Breast epithelium (tissue), 4 donors: ENCODE measurements at places on chromosomes 1 and 21. TPM values are rescaled to one million over a fixed set of nuclear protein-coding genes. Genes with fewer than 3 reads are reported as not detected.

- DNase-seq: no peak
Observed at GRCh38 chr1:33524586-33524985, 52.1 kb downstream of the ZSCAN20 start.

GRCh38 chr1:181514298-181515290 is 31.3 kb downstream of the CACNA1E start:
- no peak for DNase-seq

- DNase-seq: no peak
Observed at GRCh38 chr1:85065550-85065949, 17.2 kb upstream of the MCOLN3 start.

- DNase-seq: no peak
Observed at GRCh38 chr21:43876605-43877004, 11.6 kb downstream of the AGPAT3 start.

DNA sequence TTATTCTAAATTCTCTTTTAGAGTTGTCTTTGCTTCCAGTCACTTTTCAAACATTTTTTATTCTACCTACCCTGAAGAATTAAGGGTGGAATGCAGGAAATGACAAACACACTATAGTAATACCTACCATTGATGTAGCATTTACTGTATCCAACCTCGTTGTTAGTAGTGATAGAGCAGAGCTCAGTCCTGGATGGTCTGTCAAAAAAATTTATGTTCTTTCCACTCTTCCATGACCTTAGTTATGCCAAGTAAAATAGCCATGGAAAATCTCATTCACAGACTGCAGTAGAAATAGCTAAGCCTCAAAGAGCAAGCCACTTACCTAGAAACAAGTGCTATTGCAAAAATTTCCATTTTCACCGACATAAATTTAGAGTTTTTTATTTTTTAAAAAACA is 74.6 kb downstream of the CRB1 start:
- DNase-seq: no peak

DNA sequence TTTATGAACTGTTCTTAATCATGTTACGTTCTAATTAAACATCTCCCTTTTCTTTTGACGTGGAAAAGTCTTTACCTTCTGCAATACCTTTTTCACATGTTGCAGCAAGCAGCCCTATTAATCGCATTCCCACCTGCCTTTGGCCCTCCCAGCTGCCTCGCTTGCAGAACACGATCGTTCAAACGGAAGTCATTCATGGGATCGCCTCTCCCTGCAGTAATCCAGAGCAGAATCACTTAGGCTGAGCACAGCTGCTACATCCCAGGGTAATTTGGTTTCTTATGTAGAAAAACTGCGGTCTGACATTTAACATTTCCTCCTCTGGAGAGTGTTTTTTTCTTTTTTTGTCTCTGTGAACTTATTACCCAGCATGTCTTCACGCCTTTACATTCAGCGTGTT is 206.3 kb downstream of the KIF26B start:
- DNase-seq: no peak

GRCh38 chr1:192703283-192704206 is 67.6 kb downstream of the RGS13 start:
- no peak for DNase-seq

- peak; percentile 53 for DNase-seq
Observed at GRCh38 chr1:172499636-172500141, 33.3 kb upstream of the SUCO start.

DNA sequence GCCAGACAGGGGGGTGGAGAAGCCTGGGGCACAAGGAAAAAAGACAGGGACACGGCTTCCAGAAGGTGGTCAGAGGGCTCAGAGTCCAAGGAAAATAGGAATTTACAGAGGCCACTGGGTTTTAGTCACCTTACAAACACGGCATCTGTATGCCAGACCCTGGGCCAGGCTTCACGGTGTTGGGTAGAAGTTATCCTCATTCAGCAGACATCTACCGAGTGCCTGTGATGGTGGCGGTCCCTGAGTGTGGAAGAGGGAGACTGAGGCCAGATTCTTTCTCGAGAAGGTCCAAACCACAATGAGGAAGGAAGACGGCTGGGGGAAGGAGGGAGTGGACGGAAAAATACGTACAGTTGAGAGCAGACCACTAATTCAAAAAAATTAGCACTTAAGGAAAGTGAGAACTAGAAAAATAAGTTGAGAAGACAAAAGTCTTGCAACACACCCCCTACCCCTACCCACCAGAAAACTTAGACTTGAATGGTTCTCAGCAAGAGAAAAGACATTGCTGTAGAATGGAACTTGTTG is 864 bp upstream of the BTG2 start:
- DNase-seq: no peak

DNA sequence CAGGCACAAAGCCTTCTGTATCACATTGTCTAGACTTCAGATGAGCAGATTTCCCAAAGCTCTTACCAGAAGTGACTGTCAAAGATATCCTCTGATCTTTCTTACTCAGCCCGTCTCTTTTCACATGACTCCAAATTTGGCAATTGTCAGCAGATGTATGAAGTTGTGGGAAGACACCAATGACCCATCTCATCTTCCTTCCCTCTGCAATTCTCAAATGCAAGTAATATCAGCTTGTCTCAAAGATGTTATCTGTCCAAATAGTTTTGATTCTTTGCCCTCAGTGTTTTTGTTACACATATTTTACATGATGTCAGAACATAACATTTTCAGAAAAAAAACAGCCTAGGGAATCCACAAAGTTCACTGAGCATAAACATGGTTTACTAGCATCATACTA is 45.1 kb upstream of the RGS2 start:
- no peak for DNase-seq

GRCh38 chr1:29249170-29249691 is 12.9 kb downstream of the PTPRU start:
- DNase-seq: no peak

GRCh38 chr21:45948576-45949141 is 32.9 kb upstream of the COL6A1 start:
- no peak for DNase-seq

- DNase-seq: no peak
Observed at GRCh38 chr1:10530756-10531495, 56.2 kb downstream of the PEX14 start.

DNA sequence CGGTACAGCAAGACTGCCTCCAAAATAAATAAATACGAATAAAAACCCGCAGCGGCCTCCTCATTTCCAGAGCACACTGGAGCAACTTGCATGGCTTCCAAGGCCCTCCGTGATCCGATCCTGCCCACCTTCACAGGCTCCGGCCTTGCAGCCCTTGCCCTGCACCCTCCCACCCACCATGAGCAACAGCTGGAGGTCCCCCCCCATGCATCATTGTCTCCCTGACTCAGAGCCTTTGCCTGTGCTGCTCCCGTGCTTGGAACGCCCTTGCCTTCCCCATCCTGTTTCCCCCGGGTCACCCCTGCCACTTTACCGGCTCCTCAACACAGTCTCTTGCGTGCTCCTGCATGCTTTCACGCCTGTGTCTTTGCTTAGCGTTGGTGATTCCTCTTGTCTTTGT is 71.0 kb upstream of the ANGPTL1 start:
- no peak for DNase-seq

GRCh38 chr1:116739371-116740012 is 14.7 kb upstream of the CD2 start:
- DNase-seq: no peak

DNA sequence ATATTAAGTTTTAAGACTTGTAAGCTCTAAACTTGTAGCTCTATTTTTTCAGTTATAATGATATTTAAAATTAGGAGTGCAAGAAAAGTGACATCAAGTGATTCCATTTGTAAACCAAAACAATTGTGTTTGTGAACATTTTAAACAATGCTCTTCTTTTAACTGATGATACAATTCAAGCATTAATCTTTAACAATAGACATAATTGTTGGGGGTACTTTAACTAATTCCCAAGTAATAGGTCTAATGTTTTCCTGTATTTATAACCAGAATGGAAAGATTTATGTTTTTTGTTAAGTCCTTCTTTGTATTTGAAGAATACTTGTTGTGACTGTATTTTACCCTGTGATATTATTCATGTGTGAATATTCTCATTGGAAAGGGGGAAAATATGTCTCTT is 6.8 kb downstream of the ATG4C start:
- DNase-seq: no peak

DNA sequence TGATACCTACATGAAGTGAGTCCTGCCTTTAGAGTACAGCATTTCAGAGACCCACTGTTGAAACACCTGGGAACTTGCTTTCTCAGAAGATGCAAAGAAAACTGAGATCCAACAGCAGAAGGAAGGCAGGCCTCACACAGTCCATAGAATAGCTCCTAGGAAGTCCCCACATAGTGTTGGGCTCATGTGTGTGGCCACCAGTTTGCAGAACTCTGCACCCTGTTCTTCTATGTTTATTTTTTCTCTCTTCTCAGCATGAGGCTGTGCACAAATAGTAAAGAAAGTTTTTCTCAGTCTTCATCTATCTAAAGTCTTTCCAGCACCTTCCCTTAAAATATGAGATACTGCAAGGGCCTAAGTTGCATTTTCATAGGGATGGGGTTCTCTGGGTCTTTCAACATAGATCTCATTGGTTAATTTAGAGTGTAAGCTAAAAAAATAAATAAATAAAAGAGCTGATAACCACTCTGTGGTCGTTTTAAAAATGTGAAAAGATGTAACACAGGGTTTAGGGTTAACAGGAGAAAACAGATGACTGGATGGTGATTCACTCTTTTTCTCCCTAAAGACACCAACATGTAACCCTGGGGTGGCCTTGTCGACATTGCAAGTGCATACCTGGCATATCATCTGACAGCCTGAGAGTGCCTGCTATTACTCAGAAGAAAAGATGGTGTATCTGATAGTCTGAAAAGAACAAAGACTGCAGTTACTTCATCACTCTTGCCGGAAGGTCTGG is 94.6 kb downstream of the ZC3H11B start:
- no peak for DNase-seq

GRCh38 chr1:46128344-46128743 is 4.1 kb downstream of the PIK3R3 start:
- no peak for DNase-seq

DNA sequence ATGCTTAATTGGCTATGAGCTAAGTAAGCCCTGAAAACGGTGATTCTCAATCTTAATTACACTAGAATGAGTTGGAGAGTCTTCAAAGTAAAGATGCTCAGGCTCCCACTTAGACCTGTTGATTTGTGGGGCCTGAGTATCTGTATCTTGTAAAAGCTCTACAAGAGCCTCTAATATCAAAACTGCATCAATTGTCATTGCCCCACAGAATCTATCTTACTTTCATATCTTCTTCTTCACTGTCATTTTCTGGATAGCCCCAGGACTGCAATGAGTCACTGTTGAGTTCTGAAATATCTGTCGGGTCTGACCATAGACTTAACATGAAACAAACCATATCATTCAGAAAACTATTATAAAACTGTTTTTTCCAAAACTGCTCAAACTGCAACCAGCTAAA is 102.8 kb upstream of the SERTAD4 start:
- no peak for DNase-seq

GRCh38 chr1:209493559-209493958 is 90.0 kb upstream of the CAMK1G start:
- no peak for DNase-seq

DNA sequence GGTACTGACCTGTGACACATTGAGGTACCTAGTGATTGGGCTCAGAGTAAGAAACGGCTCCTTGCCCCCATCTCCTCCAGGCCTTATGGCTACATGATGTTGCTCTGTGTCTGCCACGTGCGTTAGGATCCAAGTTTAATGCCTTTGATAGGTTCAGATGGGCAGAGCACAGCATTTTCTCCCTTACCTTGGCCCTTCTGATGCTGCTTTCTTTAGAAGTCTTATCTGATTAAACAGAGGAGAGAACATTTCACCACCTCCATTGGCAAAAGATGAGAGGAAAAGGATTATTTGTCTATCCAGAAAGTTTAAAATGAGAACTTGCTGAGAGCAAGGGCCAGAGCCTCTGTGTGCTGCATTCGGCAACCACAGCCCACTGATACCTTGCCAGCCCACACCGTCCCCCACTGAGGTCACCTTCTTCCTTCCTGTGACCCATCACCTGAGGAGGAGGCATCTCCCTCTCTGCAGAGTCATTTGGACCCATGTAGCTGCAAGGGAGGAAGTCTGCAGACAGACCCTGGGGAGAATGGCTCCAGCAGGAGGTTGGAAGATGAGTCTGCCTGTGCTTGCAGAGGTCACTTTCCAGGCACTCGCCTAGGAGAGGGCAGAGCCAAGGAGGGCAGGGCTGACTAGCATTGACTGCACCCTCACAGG is 16.7 kb downstream of the SHISA4 start:
- no peak for DNase-seq

GRCh38 chr1:30381266-30381665 is 342.1 kb downstream of the MATN1 start:
- no peak for DNase-seq

GRCh38 chr1:81221564-81221963 is 579.2 kb upstream of the ADGRL2 start:
- no peak for DNase-seq

- no peak for DNase-seq
Observed at GRCh38 chr1:53725238-53725689, 13.7 kb downstream of the GLIS1 start.

- no peak for DNase-seq
Observed at GRCh38 chr1:18041102-18041501, 66.5 kb upstream of the IGSF21 start.

- DNase-seq: no peak
Observed at GRCh38 chr1:160373696-160374095, 6.8 kb downstream of the NHLH1 start.

- no peak for DNase-seq
Observed at GRCh38 chr1:4612991-4613390, 41.4 kb upstream of the AJAP1 start.

DNA sequence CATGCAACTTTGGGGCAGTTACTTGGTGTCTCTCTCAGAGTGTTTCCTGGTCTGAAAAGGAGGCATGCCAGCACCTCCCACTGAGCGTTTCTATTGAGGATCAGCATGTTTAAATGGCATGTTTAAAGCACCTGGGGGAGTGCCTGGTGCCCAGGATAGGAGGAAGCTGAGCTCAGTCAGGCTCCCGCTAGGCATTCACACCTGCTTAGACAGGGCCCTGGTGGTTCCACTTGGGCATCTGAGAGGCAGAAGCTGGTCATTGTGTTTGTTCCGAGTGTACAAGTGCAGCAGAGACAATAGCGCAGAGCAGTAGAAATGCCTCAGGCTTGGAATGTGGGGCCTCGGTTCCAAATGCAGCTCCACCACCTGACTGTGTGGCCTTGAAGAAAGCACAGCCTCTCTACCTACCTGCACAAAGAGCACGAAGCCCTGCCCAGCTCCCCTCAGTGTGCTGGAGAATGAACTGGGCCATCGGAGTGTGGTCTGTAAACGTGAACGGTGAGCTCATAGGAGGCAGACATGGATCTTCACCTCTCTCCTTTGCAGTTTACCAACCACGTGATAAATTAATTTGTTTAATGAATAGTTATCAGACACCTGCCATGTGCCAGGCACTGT is 20.3 kb upstream of the TMEM222 start:
- no peak for DNase-seq

KDF1 gene
- not detected for total RNA-seq

LCE1F gene
- not detected for total RNA-seq

PTGS2 gene
- 7.6 TPM for total RNA-seq

TTC34 gene
- 0.66 TPM for total RNA-seq

OR2T35 gene
- total RNA-seq: not detected

MCOLN2 gene
- 0.33 TPM for total RNA-seq

CLDN19 gene
- total RNA-seq: not detected

AQP10 gene
- total RNA-seq: not detected

GPA33 gene
- 0.16 TPM for total RNA-seq

LMX1A gene
- 1.3 TPM for total RNA-seq

IFI6 gene
- 47.4 TPM for total RNA-seq

DIRAS3 gene
- 14.4 TPM for total RNA-seq

KLF18 gene
- not detected for total RNA-seq

AGT gene
- total RNA-seq: 9.1 TPM

SLC44A3 gene
- 10.5 TPM for total RNA-seq
